ENCODE measurements at places on chromosomes 2 and 18.

GRCh38 chr18:67301592-67301991, 214.9 kb downstream of the DSEL start:
- no peak for DNase-seq

DNA sequence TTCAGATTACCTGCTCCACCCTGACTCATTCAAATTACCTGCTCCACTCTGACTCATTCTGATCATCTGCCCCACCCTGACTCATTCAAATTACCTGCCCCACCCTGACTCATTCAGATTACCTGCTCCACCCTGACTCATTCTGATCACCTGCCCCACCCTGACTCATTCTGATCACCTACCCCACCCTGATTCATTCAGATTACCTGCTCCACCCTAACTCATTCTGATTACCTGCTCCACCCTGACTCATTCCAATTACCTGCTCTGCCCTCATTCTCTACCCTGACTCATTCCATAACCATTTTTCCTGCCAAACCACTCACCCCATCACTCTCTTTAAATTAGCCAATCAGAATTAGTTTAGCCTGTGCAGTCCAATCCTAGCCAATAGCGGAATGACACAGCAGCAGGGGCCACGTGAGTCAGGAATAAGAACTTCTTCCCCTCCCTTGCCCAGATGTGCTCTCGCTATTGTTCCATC, 26.2 kb downstream of the CFAP53 start:
- no peak for DNase-seq

DNA sequence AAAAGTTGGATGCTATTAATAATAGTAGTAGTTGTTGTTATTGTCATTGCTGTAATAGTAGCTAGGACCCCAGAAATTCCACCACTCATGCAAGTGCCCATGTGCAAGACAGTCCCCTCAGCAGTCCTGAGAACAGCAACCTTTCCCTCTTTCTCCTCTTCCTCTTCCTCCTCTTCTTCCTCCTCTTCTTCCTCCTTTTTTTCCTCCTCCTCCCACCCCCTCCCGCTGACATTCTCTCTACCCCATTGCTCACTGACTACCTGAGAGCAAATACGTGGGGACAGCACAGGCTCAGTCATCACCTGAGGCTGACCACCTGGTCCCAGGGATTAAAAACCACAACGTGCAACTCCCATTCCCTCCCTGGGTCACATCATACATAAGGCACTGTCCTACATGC, 41.8 kb downstream of the SMAD7 start:
- DNase-seq = no peak

- no peak for DNase-seq
Measured at GRCh38 chr18:9574473-9575115, 39.8 kb downstream of the PPP4R1 start.

GRCh38 chr2:232890896-232891601, 21.0 kb downstream of the SNORC start:
- DNase-seq = no peak

DNA sequence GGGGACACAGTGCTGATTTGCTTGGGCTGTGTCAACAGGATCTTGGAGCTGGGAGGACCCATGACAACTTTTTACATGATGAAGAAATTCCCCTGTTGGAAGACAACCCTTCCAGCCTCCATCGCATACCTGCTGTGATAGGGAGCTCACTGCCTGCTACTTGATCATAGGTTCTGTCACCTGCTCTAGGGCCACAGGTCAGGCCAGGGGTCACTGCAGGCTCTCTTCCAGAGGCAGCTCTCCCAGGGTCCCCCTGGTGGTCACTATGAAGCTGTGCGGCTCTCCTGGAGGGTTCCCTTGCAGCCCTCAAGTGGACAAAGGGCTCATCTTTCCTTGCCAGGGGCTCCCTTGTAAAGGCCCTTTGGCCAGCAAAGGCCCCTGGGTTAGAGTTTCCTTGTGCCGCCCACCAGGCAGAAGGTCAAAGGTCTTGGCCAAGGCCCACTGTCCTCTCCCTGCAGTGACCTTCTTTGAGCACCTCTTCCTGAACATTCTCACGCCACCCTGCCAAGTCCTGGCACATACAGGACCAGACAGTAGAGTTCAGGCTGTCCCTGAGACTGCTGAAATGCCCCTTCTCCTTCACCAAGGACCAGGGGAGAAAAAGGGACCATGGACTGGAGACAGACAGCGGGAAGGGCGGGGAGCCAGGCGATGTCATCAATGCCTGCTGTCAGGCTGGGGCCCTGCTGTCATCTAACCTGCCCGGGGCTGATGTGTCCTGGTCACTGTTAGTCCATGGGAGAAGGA, 345.1 kb downstream of the DYSF start:
- DNase-seq = peak; percentile 39

GRCh38 chr2:69483024-69483423, 45.8 kb upstream of the NFU1 start:
- DNase-seq = no peak

DNA sequence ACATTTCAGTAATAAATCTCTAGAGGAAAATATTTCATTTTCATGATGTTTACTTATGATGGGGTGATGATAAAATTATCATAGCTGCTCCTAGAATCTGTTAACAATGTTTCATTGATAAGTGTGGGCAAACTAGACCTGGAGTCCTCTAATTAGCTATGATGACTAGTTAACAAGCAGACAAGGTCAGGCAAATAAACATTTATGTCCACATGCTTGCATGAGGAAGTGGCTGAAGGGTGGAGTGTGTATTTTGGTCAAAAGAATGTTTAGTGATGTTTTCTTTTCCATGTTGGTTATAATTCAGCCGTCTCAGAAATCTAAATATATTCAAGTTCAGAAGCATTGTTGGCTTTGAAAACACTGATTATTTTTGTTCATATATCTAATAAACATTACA, 99.9 kb upstream of the FN1 start:
- peak; percentile 72 for DNase-seq

DNA sequence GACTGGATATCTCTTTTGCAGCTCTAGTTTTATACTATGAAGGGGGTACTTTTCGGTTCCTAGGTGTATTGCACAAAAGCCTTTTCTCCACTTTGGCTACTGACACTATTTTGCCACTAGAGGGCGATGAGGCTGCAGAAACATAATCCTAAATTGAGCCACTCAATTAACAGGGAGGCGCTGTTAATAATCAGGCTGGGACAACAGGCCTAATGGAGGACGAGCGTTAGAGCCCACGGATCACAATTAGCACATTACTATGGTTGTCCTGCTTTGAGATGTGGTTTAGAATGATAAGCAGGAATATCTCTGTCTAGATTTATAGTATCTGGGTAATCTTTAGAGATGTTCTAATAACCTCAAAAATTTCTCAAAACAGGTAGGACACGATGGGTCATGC, 62.2 kb upstream of the PMAIP1 start:
- peak; percentile 75 for DNase-seq

- peak; percentile 23 for DNase-seq
Measured at GRCh38 chr2:163312713-163313112, 423.1 kb downstream of the FIGN start.

DNA sequence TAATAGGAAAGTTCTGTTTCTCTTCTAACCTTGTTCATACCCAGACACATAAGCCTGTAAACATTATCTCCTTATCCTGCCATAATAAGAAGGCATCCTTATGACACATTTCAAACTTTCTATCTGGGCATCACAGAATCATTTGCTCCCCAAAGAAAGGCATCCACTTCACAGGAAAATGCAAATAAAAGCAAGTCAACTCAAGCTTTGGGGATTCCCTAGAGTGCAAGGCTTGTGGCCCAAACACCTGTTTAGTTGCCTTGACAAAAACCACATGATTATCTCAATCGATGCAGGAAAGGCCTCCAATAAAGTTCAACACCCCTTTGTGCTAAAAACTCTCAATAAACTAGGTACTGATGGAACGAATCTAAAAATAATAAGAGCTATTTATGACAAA, 195.7 kb upstream of the GALNT5 start:
- no peak for DNase-seq

GRCh38 chr2:207176247-207176646, 10.5 kb upstream of the KLF7 start:
- no peak for DNase-seq

GRCh38 chr18:22489704-22490103, 72.0 kb upstream of the CTAGE1 start:
- peak; percentile 19 for DNase-seq

- DNase-seq = no peak
Measured at GRCh38 chr2:166454006-166454595, 39.9 kb downstream of the SCN7A start.

GRCh38 chr18:79960921-79961526, 3.4 kb upstream of the HSBP1L1 start:
- DNase-seq = no peak

DNA sequence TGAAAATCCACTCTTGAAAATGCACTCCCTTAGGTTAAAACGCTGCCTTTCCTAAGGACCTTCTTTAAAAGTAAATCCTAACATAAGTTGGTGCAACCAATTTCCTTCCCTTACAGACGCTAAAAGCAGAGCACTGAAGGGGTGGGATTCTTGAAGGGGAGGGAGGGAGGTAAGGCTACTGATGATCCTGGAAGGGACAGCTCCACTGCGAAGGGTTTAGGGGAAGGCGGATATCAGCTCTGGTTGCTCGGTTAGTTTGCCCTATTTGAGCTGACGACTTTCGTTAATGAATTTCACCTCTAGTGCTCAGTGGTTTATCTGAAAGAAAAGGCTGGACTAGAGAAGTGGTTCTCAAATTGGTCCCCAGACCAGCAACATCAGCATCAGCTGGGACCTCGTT, 49.7 kb upstream of the SIGLEC15 start:
- no peak for DNase-seq

- DNase-seq = peak; percentile 6
Measured at GRCh38 chr18:80246445-80247392, 595 bp downstream of the PARD6G start.

DNA sequence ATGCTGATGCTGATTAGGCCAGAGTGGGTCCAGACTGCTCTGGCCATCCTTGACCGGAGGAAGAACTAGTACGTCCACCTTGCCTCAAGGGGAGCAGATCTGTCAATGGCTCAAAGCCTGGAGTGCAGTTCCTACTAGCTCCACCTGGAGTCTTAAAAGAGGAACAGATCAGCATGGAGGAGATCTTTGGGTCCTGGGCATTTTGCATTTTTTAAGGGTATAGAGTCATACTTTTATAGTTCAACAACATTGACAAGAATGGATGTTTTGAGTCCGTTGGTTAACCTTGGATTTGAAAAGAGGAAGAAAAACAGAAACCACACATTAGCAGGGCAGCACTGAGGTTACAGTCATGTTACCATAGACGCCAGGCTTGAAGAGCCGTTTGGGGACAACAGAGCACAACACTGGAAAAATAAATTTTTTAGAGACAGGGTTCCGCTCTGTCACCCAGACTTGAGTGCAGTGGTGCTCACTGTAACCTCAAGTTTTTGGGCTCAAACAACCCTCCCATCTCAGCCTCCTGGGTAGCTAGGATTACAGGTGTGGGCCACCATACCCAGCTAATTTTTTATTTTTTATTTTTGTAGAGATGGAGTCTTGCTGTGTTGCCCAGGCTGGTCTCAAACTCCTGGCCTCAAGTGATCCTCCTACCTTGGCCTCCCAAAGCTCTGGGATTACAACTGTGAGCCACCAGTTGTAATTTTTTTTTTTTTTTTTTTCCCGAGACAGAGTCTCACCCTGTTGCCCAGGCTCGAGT, 78.5 kb downstream of the PRKCE start:
- no peak for DNase-seq

- DNase-seq = peak; percentile 98
Measured at GRCh38 chr18:9575558-9575957, 38.8 kb downstream of the PPP4R1 start.

DNA sequence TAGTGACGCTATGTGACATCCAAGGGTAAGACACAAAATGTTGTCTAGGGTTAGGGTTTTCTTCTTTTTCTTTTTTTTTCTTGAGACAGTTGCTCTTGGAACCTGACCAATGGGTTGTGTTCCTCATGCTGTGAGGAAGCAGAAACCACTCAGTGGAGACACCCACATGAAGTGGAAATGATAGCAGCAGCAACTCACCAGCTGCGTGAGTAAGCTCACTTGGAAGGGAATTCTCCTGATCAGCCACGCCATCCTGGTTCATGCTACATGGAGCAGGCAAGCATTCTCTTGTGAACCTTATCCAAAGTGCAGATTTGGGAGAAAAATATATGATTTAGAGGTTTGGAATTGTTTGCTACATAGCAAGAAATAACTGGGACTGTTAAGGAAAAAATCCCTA, 863.7 kb downstream of the EPHA4 start:
- no peak for DNase-seq

DNA sequence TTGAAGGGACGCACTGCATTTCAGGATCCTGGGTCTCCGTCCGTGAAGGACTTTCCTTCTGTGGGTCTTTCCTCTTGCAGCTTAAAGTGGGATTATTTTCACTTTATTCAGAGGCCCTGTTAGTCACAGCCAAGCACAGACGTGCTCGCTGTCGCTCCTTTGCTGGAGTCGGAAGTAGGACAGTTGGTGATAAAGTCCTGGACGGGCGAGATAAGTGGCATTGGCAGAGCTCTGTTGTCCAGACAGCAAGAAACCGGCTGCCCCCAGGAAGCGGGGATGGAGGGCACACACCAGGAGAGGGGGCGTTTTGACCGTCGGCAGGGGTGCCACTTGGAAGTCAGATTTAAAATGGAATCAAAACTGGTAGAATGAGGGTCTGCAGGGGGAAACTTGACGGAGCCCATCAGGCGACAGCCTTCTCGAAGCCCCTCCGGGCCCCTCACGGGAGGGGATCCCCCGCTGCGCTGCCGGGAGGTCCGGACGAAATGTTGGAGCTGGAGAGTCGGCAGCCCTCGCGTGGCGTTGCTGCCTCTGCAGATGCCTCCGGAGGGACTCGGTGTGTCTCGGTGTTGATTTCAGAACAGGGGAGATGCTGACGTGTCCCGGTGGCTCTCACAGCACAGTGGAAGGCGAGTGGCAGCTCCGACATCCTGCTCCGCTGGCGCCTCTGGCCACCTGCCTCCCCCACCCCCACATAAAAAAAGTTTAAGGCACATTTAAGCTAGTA, 124.2 kb downstream of the NFATC1 start:
- DNase-seq = peak; percentile 41

DNA sequence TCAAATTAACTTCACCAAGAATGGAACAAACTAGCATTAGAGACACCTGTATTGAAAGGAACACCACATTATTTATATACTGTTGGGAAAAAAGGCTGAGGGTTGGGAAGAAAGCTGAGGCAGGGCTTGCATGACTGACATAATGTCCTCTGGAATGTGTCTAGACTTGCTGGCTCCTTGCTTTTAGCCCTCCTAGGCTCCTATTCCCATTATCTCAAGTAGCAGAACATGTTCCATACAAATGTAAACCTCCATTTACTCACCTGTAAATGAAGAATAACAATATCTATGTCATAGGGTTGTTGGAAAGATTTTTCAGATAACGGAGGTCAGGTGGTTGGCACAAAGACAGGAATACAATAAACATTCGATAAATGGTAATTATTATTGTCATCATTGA, 976 bp upstream of the ACADL start:
- no peak for DNase-seq

- no peak for DNase-seq
Measured at GRCh38 chr2:111194835-111195621, 74.3 kb downstream of the BCL2L11 start.

GRCh38 chr18:22088029-22088428, 81.4 kb upstream of the GATA6 start:
- DNase-seq = peak; percentile 14

DNA sequence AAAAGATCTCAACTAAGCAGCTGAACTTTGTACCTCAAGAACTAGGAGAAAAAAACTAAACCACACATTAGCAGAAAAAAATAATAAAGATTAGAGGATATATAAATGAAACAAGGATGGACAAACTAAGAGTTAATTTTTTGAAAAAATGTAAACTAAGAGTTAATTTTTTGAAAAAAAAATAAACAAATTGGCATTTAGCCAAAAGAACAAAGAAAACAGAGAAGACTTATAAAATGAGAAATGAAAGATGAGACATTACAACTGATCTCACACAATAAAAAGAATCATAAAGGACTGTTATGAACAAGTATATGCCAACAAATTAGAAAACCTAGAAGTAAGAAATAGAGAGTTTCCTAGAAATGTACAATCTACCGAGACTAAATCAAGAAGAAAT, 859.2 kb upstream of the GYPC start:
- DNase-seq = no peak
